ENCODE measurements at places on chromosomes 5 and 9.
A peak's percentile ranks its signal among the peaks of the same experiment; 100 is the strongest.

GRCh38 chr5:54397420-54397819 lies 58.1 kb upstream of the HSPB3 start:
- no peak for DNase-seq

- DNase-seq, result no peak
Measured at GRCh38 chr5:146310540-146310939, 28.1 kb upstream of the POU4F3 start.

- peak; percentile 54 for DNase-seq
Measured at GRCh38 chr5:140402258-140403074, 833 bp downstream of the ANKHD1 start.

DNA sequence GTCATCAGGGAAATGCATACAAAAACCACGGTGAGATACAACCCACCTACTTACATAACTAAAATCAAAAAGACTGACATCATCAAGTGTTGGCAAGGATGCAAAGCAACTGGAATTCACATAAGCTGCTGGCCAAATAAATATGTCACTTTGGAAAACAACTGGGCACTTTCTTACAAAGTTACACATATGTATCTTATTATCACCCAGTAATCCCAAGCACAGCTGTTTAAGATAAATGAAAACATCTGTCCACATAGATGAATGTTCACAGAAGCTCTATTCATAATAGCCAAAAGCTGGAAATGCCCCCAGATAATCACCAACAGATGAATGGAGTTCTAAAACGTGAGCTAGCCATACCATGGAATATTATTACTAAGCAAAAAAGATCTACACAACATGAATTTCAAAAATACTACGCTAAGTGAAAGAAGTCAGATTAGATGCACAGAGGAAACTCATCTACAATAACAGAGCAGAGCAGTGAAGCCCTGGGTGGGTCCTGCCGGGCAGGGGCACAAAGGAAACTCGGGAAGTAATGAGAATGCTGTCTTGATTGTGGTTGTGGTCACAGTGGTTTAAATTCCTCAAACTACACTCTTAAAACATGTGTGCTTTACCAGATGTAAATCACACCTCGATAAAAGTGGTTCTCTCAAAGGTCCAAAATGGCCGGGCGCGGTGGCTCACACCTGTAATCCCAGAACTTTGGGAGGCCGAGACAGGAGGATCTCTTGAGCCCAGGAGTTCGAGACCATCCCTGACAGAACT lies 8.5 kb downstream of the CAMSAP1 start:
- no peak for DNase-seq

GRCh38 chr9:26955222-26955903 lies 849 bp upstream of the IFT74 start:
- DNase-seq, result no peak

GRCh38 chr5:40675396-40676133 lies 4.2 kb upstream of the PTGER4 start:
- DNase-seq, result no peak

GRCh38 chr5:122615146-122615545 lies 159.7 kb upstream of the SNX2 start:
- DNase-seq, result no peak

GRCh38 chr5:179292681-179293635 lies 52.3 kb downstream of the ADAMTS2 start:
- no peak for DNase-seq

- no peak for DNase-seq
Measured at GRCh38 chr9:37412431-37413151, 9.9 kb upstream of the GRHPR start.

DNA sequence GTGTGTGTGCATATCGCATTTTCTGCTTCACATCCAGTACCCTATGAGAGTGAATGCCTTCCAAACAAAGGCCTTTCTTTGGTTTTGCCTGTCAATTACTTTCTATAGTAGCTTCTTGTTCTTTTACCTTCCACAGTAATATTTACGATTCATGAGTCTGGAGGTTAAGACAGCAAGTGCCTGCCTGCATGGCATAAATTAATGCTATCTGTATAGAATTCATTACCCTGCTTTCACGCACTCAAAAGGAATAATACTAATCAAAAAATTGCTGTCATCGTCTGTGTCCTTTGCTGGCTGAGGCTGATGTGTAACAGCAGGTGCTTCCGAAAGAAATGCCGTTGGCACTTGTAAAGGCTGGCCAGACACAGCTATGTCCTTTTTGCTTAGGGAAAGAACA lies 1304.4 kb upstream of the CDH6 start:
- DNase-seq, result no peak

DNA sequence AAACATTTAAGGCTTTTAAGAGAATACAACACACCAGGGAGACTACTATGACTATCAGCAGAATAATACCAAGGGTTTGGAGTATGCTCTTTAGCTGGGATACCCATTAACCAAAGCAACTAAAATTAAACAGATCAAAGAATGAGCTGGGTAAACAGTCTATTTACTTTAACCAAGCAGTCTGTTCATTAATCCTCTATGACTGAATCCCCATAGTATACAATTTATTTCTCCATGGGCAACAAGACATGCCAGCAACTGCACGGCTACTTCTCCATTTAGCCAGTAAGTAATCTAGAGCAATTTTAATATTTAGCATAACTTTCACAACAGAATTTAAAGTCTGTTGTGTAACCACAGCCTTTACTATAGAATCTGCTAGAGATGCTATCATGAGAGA lies 77.6 kb downstream of the CDO1 start:
- DNase-seq, result no peak

DNA sequence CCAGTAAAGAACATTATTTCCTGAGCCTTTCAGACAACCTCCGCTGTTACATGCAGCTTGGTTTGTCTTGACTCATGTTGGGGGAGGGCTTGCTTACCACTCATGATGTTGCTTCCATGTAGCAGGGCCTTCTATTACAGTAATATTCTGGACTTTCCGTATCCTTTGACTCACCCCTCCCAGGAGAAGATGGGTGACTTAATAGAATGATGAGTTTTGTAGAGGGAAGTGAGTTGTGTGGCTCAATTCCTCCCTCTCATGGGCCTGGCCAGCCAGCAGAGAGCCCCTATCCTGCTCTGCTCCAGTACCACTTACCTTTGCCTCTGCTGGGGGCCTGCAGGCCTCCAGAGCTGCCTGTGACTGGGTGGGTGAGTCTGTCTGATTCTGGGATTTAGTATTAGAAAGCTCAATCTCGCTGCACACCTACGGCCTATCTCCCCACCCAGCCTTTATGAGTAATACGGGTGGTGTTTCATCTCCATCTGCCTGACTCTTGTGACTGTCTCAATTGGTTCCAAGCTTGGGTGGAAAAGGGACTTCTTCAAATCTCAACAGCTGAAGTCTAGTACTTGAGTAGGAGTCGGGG lies 52.6 kb upstream of the KLF9 start:
- peak; percentile 31 for DNase-seq

DNA sequence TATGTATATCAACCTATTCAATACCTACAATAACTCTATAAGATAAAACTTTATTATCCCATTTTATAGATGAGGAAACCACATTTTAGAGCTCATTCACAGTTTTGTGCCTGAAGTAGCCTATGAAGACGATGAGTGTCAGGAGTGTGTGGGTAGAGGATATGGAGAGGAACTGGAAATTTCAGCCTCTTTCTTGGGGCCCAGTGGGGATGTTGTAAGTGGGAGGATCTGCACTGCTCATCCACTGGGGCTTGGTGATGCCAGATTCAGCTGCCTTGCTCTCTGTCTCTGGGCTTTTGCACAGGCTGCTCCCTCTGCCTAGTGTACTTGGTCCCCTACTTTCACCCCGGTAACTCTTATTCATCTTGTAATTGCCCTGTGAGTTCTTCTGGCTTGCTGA lies 194.7 kb downstream of the SREK1 start:
- no peak for DNase-seq

DNA sequence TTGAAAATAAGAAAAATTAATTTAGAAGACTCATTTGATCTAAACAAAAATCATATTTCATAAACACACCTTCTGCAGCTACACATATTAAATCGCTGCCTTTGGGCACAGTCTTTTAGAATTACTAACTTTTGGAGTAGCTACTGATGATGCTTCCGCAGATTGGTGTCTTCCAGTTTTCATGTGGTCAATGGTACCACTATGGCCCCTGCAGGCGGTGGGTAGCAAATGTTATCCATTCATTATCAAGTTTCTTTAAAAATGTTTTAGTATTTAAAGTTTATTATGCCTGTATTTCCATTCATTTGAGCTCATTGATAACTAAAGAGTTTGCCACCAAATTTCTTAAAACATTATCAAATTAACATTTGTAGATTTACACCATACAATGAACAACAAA lies 122.9 kb upstream of the GRAMD2B start:
- no peak for DNase-seq

Measured in stimulated activated CD4-positive, alpha-beta T cell treated with anti-CD3 and anti-CD28 coated beads, Interleukin-4, amount 100 ng/mL, for 1 hour (primary cell).